Endothelial cell (in vitro differentiated cells): ENCODE measurements at places on chromosomes 4 and X.
A peak's percentile ranks its signal among the peaks of the same experiment; 100 is the strongest.

- no peak for DNase-seq
Observed at GRCh38 chr4:174423257-174423944, 98.9 kb downstream of the HPGD start.

- no peak for DNase-seq
Observed at GRCh38 chr4:24229978-24230377, 340.1 kb upstream of the PPARGC1A start.

- no peak for DNase-seq
Observed at GRCh38 chr4:94412658-94413038, 39.1 kb upstream of the PDLIM5 start.

DNA sequence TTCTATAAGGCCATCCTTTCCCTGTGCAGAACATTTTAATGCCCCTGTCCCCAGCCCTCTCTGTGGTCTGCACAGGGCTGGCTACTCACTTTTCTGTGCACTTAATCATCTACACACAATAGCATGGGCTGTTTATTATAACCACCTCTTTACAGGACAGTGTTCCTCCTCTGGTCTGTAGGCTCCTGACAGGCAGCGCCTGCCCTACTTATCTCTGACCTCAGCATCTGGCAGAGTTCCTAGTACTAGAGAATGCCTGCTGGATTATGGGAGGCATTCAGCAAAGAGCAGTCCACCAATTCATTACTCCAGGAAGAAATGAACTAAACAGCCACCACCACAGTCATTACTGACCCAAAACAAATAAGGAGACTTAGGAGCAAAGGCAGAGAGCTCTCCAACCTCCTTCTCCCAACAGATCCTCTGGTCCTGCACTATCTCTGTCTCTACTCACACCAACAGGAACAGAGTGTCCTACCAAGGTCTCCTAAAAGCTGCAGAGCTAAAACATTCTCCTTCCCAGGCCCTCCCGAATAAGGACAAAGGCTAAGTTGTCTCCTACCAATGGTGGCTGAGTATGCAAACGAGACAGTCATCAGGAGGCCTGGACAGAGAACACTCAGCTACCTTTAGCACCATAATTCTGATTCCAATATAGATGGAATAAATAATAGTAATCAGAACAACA lies 279.2 kb downstream of the QDPR start:
- no peak for DNase-seq

- no peak for DNase-seq
Observed at GRCh38 chr4:34720571-34720970, 1523.7 kb downstream of the ARAP2 start.

- DNase-seq: no peak
Observed at GRCh38 chr4:180947425-180947824, 1295.8 kb upstream of the TENM3 start.

DNA sequence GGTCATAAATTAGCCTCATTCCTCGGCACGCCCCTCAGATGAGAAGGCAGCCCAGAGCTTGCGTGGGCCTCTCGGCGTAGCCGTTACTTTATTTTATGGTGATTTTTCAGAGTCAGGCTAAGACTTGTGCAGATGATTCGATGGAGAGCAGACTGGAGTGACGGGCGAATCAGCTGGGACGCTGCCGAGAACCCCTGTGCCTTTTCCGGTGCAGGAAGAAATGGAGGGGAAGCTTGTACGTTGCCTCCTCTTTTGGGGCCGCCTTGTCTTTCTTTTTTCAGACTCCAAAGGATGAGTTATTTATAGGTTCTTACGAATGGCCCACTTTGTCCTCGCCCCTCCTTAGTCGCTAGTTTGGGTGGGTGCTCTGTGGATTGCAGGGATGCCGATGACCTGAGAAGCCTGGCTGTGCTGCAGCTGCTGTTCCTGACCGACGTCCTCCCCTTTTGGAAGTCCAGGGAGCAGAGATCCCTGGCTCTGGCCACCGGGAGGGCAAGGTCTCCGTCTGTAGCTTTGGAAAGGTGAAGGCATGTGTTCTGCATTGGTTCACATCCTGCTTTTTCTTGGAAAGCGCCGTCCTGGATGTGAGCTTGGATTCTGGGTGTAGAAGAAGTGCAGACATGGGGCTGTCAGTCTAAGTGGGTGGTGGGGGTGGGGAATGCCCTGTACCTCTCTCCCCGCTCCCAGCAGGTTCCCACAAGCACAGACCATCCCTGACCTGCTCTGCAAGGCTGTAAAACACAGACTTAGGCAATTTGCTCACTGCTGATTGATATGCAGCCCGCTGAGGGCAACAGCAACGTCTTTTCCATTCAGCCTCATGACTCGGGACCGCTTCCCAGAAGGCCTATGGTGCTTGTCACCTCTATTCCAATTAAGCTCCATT lies 9.3 kb downstream of the SORCS2 start:
- no peak for DNase-seq

DNA sequence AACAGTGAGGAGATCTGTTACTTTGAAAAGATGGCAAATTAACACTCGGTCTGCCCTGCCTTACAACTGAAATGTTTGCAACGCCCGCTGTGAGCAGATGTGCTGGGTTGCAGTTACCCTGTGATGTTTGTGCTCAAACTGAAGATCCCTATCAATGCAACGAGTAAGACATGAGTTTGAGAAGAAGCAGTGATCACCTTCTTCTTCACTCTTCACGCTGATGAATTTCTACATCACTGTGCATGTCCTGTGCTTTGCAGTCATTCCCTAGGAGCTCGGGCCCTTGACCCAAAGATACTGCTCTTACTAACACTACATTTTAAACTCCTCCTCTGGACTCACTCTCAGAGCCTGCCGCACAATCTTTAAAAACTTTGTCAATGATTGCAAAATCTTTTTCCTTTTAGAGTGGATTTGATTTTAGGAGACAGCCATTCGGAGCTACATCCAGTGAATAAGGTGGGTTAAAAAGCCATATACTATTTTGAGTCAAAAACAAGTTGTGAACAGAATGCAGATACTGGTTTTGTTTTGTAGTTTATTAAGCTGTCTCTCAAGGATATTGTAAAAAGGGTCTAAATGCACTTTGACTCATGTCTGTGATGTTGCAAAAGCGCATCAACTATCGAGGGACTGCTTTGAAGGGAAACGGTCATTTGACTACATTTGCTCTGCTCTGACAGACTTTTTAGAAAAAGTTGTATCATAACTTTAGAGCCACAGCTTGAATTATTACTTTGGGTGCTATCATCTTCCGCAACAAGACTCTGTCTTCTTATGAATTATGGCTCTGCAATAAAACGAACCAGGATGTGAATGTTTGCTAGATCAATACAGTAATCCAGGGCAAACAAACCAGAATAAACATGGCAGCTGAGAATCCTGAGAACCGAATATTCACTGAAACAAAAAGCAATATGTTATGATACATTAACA lies 5.7 kb upstream of the RHOH start:
- DNase-seq: no peak

- no peak for DNase-seq
Observed at GRCh38 chr4:80840396-80840795, 190.1 kb upstream of the BMP3 start.

DNA sequence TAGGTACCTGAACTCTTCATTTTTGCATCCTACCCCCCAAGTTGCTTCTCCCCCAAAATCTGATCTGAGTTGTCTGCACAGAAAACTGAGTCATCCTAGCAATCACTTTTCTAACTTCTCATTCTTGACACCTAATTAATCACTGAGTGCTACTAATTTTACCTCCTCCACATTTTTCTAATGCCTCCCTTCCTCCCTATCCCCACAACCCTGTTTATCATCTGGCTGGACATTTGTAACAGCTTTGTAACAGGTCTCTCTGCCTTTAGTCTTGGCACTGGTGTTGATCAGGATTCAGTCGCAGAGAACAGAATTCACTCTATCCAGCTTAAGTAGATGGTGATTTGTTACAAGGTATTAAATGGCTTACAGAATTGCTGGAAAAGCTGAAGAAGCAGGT lies 303.9 kb upstream of the GATB start:
- DNase-seq: no peak

DNA sequence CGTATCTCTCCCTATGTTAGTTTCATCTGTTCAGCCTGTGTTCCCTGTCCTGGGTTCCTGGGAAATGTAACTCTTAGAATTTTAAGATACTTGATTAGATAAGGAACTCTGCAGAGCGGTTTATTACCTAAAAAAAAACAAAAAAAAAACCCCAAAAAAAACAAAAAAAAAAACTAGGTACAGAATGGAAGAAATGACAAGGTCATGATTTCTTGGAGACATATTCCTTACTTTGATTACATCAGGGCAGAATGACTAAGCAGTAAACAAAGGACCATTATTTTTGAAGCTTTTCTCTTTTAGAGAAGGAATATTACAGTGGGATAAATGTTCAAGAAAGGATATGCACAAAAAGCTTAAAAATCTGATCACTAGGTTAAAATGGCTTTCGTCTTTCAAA lies 171.8 kb downstream of the ARAP2 start:
- DNase-seq: no peak

DNA sequence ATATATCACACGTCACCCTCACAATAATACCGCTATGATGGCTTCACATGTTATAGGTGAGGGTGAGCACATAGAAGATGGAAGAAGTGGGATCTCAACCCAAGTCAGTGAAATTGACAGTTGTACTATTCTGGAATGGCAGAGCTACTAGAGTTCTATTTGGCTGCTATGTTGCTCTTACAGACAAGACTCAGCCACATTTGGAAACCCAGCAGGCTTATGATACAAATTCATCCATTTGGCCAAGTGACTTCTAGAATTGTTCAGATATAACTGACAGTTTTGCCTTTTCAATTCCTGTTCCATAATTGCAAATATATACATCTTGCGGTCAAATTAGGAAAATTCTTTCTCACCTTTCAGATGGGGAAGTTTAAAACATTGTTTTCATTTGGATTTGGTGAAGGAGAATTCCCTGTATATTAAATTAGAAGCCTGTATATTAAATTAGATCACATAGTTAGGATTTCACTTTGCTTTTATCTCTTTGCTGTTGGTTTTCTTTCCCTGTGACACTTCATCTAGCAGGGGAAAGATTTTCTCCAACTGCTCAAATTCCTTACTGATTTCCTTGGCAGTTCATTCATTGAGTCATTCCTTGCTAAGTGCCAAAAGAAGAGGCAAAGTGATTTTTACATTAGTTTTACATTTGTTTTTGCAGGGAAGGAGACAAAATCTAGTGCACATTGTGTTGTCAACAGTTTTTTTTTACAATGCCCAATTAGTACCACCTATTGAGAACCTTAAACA lies 120.6 kb upstream of the TBC1D9 start:
- no peak for DNase-seq

- peak; percentile 27 for DNase-seq
Observed at GRCh38 chr4:25970226-25970675, 56.2 kb downstream of the SMIM20 start.

- no peak for DNase-seq
Observed at GRCh38 chr4:85883180-85883579, 408.2 kb downstream of the ARHGAP24 start.

DNA sequence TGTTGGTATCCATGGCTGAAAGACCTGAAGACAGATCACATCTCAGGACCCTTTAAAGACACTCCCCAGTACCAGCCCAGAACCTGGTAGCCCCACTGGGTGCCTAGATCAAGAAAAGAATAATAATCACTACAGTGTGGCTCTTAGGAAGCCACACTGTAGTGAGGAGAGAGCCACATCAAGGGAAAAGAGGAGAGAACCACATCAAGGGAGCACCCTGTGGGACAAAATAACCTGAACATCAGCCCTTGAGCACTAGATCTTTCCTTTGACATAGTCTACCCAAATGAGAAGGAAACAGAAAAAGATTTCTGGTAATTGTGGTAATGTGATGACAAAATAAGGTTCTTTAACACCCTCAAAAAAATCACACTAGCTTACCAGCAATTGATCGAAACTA lies 15.3 kb downstream of the RTL3 start:
- no peak for DNase-seq

DNA sequence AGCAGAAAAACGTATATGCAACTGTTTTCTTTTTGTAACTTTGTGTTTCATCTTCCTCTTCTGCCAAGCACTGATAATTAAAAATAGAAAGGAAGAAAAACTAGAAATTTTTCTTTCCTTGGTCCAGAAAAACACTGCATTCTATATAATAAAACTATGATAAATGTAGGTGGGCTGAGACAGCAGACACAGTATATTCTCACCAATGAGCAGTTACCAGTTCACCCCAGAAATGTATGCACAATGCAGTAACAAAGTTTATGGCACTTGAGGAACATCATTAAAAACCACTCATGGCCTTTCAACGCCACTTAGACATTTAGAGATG lies 79.4 kb downstream of the FAT1 start:
- DNase-seq: no peak

GRCh38 chr4:119559044-119559647 lies 69.5 kb downstream of the PDE5A start:
- DNase-seq: no peak

- DNase-seq: peak; percentile 53
Observed at GRCh38 chrX:118254611-118255010, 91.3 kb upstream of the WDR44 start.

DNA sequence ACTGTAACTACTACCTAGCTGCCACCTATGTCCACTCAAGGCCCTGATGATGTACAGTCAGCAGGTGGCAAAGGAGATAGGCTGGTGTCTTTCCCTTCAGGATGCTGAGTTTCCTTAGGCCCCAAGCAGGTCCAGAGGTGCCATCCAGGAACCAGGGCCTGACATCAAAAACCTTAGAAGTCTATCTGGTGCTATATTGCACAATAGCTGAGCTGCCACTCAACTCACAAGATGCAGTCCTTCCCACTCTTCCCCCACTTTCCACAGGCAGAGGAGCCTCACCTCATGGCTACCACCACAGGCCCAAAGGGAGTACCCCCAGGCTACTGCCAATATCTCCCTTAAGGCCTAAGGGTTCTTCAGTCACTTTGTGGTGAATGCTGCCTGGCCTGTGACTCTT lies 83.9 kb upstream of the ZNF827 start:
- no peak for DNase-seq

GRCh38 chrX:15646543-15646942 lies 18.1 kb downstream of the CLTRN start:
- no peak for DNase-seq

GRCh38 chr4:2290974-2291704 lies 29.2 kb upstream of the MXD4 start:
- no peak for DNase-seq
